ENCODE measurements at places on chromosomes 16 and 17.

DNA sequence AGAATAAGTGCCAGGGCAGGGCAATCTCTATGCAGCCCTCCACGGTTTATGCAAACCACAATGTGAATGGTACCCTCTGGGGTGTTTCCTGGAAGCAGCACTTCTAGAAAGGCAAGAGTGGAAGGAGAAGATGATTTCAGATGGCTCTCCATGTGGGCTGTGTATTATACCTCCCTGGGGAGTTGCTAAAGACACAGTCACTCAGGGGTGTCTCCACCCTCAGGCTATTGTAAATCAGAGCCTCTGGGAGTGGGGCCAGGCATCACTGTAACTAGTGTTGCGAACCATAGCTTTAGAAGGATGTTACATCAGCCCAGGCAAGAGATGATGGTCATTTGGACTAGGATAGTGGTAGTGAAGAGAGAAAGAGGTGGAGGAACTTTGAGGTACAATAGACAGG, 83.3 kb upstream of the ZKSCAN2 start:
- no peak for DNase-seq

DNA sequence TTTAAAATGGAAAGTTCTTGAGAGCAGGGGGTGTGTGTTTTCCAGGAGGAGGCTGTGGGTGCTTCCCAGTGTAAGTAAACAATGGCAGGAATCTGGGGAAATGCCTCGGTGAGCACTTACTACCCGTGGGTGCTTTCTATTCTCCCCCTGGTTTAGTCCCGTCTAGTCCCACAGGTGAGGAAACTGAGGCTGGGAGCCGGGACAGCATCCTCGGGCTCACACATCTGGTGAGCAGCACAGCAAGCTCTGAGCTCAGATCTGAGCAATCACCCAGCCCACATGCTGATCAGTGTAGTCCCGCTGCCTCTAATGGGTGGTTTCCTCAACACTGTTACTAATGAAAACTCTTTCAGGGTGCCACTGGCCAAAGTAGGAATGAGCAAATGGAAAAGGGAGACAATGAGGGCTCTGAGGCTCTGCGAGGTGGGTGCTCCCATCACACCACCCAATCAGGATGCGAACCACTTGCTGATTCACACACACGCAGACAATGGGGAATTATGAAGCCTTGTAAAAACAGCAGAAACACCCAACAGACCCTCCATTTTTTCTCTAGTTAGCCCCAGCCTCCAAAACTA, 202.6 kb downstream of the PARN start:
- DNase-seq, result no peak

GRCh38 chr17:43581613-43582012, 35.5 kb upstream of the ETV4 start:
- no peak for DNase-seq

GRCh38 chr17:55683550-55684315, 38.9 kb downstream of the TMEM100 start:
- no peak for DNase-seq

- DNase-seq, result no peak
Measured at GRCh38 chr16:66030036-66030435, 336.5 kb upstream of the CDH5 start.

- no peak for DNase-seq
Measured at GRCh38 chr16:66231452-66232160, 134.9 kb upstream of the CDH5 start.
